ENCODE measurements at places on chromosomes 1 and 21. TPM values are rescaled to one million over a fixed set of nuclear protein-coding genes. Genes with fewer than 3 reads are reported as not detected.

Gene ADORA3
- total RNA-seq, result not detected

Gene HEATR1
- 34.0 TPM for total RNA-seq

Gene C1orf167
- total RNA-seq, result 1.3 TPM

Gene SETSIP
- total RNA-seq, result not detected

Gene MSH4
- total RNA-seq, result 0.51 TPM

Gene SHISAL2A
- not detected for total RNA-seq

Gene FCRL4
- total RNA-seq, result not detected

Gene VHLL
- not detected for total RNA-seq

Gene SPRR5
- not detected for total RNA-seq
